ENCODE measurements at places on chromosomes 3 and 15.

DNA sequence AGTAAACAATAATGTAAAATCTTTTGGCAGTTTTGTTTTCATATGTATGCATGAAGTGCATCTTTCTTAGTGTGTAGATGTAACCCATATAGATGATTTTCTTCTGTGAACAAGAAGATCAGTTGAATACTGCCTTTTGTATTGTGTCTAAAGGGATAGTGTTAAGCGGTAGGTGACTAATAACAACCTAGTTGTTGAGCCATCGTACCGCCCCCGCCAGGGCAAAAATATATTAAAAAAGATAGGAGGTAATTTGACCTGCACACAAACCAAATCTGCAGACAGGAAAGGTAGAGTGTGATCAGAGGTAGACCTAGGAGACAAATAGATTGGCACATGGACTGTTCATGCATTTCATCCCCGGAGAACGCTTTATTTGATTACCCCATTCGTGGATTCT lies 3.3 kb upstream of the GMNC start:
- DNase-seq: no peak

DNA sequence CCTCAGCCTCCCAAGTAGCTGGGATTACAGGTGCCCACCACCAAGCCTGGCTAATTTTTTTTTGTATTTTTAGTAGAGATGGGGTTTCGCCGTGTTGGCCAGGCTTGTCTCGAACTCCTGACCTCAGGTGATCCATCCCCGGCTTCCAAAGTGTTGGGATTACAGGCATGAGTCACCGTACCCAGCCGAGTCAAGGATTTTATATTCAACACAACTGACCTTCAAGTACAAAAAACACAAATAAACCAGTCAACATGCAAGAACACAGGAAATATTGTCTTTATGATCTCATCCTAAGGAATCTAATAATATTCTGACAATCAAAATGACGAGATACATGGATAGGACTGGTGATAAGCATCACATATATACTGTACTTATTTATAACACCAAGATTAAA lies 37.9 kb downstream of the TJP1 start:
- DNase-seq: no peak

GRCh38 chr15:80660119-80660518 lies 35.0 kb upstream of the ABHD17C start:
- DNase-seq: no peak

- DNase-seq: no peak
Measured at GRCh38 chr3:180252683-180253082, 215.9 kb upstream of the PEX5L start.

DNA sequence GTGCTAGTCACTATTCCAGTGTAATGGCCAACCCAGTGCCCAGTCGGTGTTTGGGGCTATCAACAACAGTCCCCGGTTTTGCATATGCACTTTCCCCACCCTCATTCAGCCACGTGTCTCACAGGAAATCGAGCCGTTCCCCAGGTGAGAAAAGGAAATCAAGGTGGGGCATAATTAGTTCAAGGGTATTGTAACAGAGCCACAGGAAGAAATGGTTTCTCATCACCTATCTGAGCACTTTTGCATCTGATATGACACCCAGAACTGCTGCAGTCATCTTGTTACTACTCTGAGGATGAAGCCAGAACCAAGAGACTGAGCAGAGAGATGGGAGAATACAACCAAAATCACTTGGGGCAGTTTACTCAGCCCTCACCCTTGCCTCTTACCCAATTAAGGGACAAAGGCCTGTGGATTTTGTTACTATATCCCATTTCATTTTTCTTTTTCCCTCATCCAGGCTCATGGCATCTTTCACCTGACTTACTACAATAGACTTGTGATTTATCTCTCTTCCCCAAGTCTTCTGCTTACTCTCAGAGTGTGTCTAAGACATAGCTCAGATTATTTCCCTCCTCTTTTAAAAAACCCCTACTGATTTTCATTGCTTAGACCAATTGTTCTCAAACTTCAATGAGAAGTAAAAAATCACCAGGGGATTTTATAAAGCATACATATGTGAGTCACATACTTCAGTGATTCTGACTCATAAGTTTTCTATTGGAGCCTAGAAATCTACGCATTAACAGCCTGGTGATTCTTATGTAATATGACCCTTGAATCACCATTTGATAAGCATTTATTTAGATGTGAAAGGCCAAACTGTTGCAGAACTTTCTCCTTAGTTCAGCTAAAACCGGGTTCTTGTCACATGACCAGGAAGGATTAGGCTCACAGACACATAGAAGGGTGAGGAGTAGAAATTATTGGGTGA lies 40.5 kb downstream of the TRAT1 start:
- no peak for DNase-seq
